ENCODE measurements at places on chromosomes 4 and X.

GRCh38 chr4:8086783-8087445 lies 71.7 kb downstream of the ABLIM2 start:
- DNase-seq, result no peak

- DNase-seq, result peak; percentile 18
Observed at GRCh38 chr4:42083816-42084215, 68.6 kb downstream of the BEND4 start.

DNA sequence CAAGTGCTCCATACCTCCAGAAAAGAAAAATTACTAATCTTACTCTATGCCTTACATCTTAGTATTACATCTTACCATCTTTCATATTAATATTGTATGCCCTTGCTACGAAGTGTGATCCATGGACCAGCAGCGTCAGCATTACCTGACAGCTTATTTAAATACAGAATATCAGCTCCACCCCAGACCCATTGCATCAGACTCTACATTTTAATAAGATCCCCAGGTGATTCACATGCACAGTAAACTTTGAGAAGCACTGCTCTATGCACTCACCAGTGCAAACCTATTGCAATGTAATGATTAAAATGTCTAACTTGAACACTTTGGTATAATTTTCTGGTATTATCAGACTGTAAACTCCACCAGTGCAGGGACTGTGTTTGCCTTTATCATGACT lies 14.1 kb upstream of the SH3D19 start:
- DNase-seq, result no peak

- no peak for DNase-seq
Observed at GRCh38 chr4:69811166-69811565, 48.8 kb downstream of the SULT1E1 start.

DNA sequence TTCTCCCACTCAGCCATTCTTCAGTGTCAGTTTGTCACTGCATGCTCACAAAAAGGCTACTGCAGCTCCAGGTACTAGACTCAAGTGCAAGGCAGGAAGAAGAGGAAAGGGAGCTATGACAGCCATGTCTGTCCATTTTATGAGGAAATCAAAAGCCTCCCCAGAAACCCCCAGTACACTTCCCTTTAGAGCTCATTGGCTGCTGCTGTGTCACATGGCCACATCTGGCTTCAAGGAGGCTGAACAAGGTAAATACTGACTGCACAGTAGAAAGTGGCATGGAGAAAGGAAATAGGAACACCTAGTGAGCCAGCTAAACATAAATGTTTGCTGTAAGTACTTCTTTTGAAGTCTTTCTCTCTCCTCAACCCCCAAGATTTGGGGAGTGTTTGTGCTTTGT lies 67.2 kb upstream of the FRAS1 start:
- DNase-seq, result no peak

DNA sequence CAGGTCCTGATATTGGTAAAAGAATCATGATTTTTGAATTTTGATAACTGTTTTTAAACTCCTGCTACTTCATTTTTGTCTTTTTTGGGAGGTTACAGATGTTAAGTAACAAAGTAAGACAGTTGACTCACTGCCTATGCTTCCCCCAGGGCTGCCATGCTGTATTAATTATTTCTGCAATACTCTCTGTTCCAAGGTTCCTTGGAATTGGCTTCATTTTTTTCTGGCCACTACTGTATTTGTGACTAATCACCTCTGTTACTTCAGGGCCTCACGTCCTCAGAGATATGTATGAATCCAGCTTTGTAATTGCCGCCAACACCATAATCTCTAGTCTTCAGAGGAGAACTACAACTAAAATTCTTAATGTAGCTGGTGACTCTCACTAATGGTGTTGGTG lies 1729.3 kb downstream of the C4orf33 start:
- peak; percentile 63 for DNase-seq
